Upper lobe of right lung (tissue), 1 donor: ENCODE measurements at places on chromosomes 7 and 10. TPM values are rescaled to one million over a fixed set of nuclear protein-coding genes. Genes with fewer than 3 reads are reported as not detected.

The SPDYE2 gene
- not detected for total RNA-seq

The FXYD4 gene
- 1.1 TPM for total RNA-seq

GRCh38 chr7:29565634-29565981 is 2.0 kb downstream of the PRR15 start:
- H3K4me3 ChIP-seq, result peak overlapping the region; percentile 53
- H3K4me1 ChIP-seq, result peaks cover 35% of the 10 kb centered on the region
- H3K36me3 ChIP-seq, result no peaks in the 10 kb centered on the region
- DNase-seq, result no peak
- H3K27me3 ChIP-seq, result peaks cover 92% of the 10 kb centered on the region

DNA sequence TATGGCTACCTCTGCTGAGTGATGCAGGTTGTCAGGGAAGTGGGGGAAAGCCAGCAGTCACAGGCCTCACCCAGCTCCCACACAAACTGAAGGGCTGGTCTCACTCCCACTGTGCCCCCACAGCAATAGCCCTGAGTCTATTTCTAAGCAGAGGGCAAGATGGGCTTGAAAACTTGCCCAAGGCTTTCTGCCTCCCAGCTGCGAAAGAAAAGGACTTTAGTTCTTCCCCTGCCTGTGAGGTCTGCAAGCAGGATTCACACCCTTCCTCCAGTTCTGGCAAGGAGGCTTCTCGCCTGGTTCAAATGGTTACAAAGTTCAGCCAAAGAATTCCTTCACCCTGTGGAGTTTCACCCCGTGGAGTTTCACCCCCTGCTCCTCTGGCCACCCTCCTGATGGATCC is 63.3 kb upstream of the PRLHR start:
- no peaks in the 10 kb centered on the region for H3K36me3 ChIP-seq
- no peaks in the 10 kb centered on the region for H3K4me1 ChIP-seq
- no peak for DNase-seq
- H3K27me3 ChIP-seq, result no peaks in the 10 kb centered on the region
- no peak overlapping the region for H3K27ac ChIP-seq
